Upper lobe of right lung (tissue), 1 donor: ENCODE measurements at places on chromosomes 13 and 19.

GRCh38 chr19:51501594-51502263 lies at the start of gene SIGLEC12:
Gene SIGLEC12 (minus strand): TSS chr19:51501800. CDS start chr19:51501733, 67 bp downstream.
- no peak for DNase-seq

DNA sequence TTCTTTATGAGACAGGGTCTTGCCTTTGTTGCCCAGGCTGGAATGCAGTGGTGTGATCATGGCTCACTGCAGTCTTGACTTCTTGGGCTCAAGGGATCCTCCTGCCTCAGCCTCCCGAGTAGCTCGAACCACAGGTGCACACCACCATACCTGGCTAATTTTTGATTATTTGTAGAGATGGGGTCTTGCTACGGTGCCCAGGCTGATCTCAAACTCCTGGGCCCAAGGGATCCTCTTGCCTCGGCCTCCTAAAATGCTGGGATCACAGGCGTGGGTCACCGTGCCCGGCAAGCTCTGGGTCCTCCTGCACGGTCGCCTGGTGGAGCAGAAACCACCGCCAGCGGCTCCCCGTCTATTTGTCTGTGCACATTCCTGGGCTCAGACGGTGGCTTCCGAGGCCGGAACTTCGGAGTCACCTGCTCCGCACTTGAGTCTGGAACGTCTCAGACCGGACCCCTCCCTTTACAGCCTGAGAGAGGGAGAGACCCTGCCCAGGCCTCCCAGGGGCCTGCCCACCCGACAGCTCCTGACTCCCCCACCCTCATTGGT lies 22.2 kb downstream of the EFNA2 start:
- no peak for DNase-seq

GRCh38 chr13:101417043-101417406 lies 717 bp upstream of the NALCN start:
- no peak for DNase-seq

DNA sequence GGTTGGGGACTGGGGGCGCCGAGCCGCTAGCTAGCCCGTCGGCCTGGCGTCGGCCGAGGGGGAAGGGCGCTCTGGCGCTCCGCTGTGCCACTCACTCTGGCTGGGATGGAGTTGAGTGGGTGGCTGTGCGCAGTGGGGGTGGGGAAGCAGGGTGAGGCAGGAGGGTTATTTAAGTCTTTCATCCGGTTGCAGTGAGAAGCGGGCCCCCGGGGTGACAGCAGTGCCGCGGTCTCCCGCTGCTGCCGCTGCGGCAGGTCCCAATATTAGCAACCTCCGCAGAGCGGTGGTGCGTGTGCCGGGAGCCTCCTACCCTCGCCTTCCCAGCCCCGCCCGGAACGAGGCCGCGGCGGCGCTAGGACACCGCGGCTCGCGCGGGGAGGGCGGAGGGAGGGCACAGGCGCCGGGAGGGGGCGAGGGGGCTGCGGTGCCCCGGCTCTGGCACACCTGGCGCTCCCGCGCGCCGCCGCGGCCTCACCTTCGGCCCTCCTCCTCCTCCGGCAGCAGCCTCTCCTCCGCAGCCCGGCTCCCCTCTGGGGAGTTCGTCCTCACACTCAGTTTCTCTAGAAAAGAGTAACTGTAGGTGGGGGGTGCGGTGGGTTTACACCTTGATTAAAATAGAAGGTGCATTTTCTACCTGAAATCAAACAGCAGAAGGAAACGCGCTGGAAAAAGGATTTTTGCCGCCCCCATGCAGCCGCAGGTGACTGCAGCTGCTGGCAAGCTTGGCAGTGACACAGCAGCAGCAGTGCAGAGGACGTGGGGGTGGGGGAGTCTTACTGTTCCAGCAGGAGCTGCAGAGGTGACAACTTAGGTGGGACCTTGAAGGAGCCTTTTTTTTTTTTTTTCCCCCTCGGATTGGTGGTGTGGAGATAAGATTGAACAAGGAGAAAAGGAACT lies 4.5 kb downstream of the FGF9 start:
- DNase-seq, result peak; percentile 80
